ENCODE measurements at places on chromosomes 11 and 22.

- DNase-seq: peak; percentile 84
Observed at GRCh38 chr22:23767673-23768548, at the start of gene CHCHD10. Gene CHCHD10, minus strand, starts transcription at chr22:23767972. Its CDS starts 98 bp downstream, at chr22:23767874.

GRCh38 chr11:78041843-78042440 lies 18.9 kb upstream of the KCTD14 start:
- DNase-seq: no peak

DNA sequence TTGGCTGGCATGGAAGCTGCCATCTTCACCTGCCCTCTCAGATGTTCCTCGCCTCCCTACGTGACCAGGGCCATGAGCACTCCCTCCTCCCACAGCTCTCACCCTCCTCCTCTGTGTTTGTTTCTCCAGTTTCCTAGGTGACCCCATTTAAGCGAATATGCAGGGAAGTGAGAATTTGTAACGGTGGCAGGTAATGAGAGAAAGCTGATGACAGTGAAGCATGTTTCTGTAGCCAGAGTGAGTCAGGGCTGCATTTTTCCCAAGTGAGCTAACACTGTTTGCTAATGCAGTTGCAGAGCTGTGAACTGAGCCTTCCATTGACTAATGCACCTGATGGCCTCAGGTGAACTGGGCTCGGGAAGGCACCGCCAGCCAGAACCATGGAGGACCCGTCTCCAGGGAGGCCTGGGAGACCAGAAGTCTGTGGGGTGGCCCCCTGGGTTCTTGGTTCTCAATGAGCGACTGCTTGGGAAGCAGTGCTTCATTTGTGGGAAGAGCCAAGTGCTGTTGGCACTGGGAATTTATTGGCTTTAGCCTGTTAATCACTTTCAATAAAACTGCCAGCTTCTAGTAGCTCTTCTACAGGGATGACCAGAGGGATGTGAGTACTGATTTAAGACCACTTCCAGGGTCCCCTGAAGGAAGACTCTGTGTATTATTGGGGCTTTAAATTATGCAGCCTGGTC lies 64.5 kb downstream of the BARX2 start:
- no peak for DNase-seq

DNA sequence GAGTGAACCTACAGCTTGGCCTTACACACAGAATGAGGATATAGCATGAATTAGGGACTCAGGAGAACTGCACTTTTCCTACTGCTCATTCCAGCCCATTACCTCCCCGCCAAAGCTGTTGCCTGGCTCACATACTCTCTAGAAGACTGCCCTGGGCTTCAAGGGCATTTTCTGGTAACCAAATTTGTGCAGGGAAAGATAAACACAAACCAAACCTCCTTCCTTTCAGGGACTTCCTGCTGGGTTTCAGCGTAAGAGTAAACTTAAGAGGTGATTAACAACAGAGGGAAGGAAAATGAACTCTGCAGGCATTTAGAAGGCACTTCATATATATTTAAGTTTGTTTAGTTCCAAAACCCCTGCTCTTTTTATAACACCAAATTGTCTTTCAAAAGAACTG lies 194.9 kb downstream of the SWAP70 start:
- no peak for DNase-seq

DNA sequence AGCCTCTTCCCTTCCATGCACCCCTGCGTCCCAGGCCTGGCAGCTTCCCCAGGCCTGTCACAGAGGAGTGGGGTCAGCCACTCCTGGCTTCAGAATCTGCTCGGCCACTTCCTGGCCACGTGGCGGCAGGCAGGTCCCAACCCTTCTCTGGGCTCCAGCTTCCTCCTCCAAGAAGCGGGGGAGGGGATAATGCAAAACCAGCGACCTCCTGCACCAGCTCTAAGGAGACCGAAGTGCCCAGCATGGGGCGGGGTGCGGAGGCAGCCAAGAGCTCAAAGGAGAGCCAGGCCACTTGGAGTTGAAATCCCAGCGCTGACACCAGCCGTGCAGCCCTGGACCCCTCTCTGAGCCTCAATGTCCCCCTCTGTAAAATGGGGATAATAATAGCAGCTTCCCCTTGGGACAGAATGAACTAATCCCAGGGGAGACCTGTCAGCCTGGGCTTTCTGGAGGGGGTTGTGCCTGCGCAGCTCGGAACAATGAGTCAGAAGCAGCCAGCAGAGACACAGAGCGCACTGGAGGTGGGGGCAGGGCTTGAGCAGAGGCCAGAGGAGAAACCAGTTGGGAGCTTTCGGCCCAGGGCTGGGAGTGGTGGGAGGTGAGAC lies 22.8 kb upstream of the PICK1 start:
- no peak for DNase-seq

Measured in bone marrow (tissue), 2 donors.